ENCODE measurements at places on chromosomes 2 and 18.
A peak's percentile ranks its signal among the peaks of the same experiment; 100 is the strongest.

DNA sequence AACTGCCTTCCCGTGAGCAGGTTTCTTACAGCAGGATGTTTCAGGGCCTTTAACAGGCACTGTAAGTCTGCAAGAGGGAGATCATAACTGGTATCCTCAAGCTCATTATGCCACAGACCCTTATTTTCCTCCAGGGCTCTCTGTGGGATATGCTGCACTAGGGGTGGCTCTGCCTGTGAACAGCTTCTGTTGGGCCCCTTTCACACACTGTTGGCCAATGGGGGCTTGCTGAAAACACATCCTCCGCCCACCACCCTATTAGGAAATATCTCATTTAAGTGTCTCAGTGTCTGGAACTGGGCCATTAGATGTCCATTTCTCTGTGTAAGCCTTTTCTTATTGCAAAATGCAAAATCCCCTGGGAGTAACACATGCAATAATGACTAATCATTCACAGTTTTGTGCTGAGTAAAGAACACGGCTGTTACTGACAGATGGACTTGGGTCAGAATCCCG is 414.3 kb upstream of the HS6ST1 start:
- H3K36me3 ChIP-seq: no peaks in the 10 kb centered on the region
- H3K27ac ChIP-seq: peak overlapping the region; percentile 18
- DNase-seq: peak; percentile 87
- H3K4me1 ChIP-seq: peaks cover 56% of the 10 kb centered on the region
- no peaks in the 10 kb centered on the region for H3K27me3 ChIP-seq

GRCh38 chr2:120465012-120465700 is 119.2 kb downstream of the INHBB start:
- no peak for DNase-seq
- H3K27ac ChIP-seq: no peak overlapping the region
- H3K27me3 ChIP-seq: no peaks in the 10 kb centered on the region
- no peaks in the 10 kb centered on the region for H3K4me1 ChIP-seq
- no peaks in the 10 kb centered on the region for H3K36me3 ChIP-seq

- H3K27ac ChIP-seq: no peak overlapping the region
- H3K36me3 ChIP-seq: no peaks in the 10 kb centered on the region
- no peaks in the 10 kb centered on the region for H3K4me1 ChIP-seq
- no peak for DNase-seq
- H3K4me3 ChIP-seq: no peak overlapping the region
- no peaks in the 10 kb centered on the region for H3K27me3 ChIP-seq
Observed at GRCh38 chr2:237833546-237833945, 25.9 kb upstream of the RAMP1 start.

DNA sequence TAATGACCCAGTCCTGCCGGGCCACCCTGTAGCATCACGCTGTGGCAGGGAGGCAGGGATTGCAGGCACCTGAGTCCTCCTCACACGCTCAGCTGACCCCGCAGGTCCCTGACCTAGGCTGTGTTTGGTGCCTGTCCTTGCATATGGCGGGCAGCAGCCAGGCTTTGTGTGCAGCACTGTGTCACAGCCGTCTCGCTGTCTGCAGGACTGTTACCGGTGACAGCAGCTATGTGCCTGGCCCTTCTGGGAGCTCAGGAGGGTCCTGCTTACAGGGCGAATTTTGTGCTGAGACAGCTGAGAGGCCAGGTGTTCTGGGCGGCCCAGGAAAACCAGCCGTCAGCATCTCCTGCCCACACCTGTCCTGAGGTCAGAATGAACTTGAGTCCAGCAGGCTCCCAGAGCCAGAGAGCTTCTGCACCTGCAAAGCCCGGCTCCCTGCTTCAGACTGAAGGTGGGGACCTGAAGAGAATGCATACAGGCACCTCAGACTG is 10.4 kb upstream of the ARID5A start:
- H3K36me3 ChIP-seq: no peaks in the 10 kb centered on the region
- peaks cover 27% of the 10 kb centered on the region for H3K4me1 ChIP-seq
- H3K27me3 ChIP-seq: no peaks in the 10 kb centered on the region
- no peak for DNase-seq

DNA sequence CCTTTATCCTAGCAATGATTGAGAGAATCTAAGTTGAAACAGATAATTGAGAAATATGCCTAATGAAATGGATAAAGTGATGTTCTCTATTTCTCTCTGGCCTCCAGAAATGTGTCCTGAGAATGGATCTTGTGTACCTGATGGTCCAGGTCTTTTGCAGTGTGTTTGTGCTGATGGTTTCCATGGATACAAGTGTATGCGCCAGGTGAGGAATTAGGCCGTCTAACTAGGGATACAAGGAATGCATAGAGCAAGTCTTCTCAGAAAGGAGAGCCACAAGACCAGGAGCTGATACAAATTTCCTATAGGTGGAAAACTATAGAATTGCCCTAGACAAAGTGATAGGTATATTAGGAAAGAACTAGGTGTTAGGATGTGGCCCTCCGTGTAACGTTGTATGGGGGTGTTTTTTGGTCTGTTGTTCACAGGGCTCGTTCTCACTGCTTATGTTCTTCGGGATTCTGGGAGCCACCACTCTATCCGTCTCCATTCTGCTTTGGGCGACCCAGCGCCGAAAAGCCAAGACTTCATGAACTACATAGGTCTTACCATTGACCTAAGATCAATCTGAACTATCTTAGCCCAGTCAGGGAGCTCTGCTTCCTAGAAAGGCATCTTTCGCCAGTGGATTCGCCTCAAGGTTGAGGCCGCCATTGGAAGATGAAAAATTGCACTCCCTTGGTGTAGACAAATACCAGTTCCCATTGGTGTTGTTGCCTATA is 592 bp upstream of the CAD start:
- peak overlapping the region; percentile 33 for H3K27ac ChIP-seq
- no peaks in the 10 kb centered on the region for H3K27me3 ChIP-seq
- H3K4me3 ChIP-seq: peak overlapping the region; percentile 86
- H3K36me3 ChIP-seq: peaks cover 36% of the 10 kb centered on the region

DNA sequence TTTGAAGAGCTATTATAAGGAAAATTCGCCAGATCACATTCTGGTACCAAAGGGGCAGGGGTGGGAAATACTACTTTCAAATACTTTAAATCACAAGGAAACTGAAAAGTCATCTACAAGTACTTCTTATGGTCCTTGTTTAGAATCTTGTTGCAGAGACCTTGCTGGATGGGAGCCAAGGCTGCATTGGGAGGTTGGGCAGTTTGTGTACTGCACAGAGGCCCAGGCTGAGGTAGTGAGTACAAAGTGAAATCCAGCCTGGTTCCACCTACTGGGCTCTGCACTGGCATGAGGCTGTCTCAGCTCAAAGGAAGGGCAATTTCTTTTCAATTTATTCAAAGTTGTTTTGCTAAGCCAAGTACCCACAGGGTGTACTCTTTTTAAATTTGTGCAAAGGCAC is 140.3 kb upstream of the DLX2 start:
- no peak overlapping the region for H3K27ac ChIP-seq
- peaks cover 6% of the 10 kb centered on the region for H3K4me1 ChIP-seq
- no peaks in the 10 kb centered on the region for H3K36me3 ChIP-seq
- no peaks in the 10 kb centered on the region for H3K27me3 ChIP-seq
- no peak overlapping the region for H3K4me3 ChIP-seq

DNA sequence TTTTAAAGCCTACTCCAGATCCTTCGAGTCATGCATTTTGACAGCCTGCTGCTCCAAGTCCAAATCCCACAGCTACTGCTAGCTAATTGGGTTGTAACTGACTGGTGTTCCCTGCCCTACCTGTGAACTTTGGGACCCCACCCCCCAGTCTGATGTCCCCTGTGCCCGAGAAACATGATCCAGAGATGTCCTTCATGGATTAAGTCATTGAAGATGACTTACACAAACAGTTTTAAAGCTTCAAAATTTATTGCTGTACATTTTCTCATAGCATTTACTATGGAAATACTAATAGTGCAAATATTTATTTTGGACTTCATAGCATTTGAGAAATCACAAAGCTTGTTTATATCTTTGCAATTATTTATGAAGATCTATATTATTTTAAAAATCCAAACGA is 73.1 kb downstream of the MBD2 start:
- H3K4me3 ChIP-seq: no peak overlapping the region
- peaks cover 41% of the 10 kb centered on the region for H3K36me3 ChIP-seq
- H3K27me3 ChIP-seq: no peaks in the 10 kb centered on the region

- no peak overlapping the region for H3K4me3 ChIP-seq
- DNase-seq: no peak
- no peaks in the 10 kb centered on the region for H3K27me3 ChIP-seq
- H3K36me3 ChIP-seq: no peaks in the 10 kb centered on the region
- no peaks in the 10 kb centered on the region for H3K4me1 ChIP-seq
- no peak overlapping the region for H3K27ac ChIP-seq
Observed at GRCh38 chr2:138213084-138213483, 248.8 kb downstream of the HNMT start.

GRCh38 chr18:2908946-2909335 is 62.1 kb downstream of the EMILIN2 start:
- peaks cover 31% of the 10 kb centered on the region for H3K4me1 ChIP-seq
- no peak overlapping the region for H3K27ac ChIP-seq
- H3K27me3 ChIP-seq: no peaks in the 10 kb centered on the region
- DNase-seq: no peak
- peaks cover 59% of the 10 kb centered on the region for H3K36me3 ChIP-seq
- H3K4me3 ChIP-seq: no peak overlapping the region

GRCh38 chr2:223055836-223056235 is 3.8 kb downstream of the KCNE4 start:
- no peaks in the 10 kb centered on the region for H3K27me3 ChIP-seq
- H3K4me1 ChIP-seq: no peaks in the 10 kb centered on the region
- no peak overlapping the region for H3K27ac ChIP-seq
- no peak overlapping the region for H3K4me3 ChIP-seq
- H3K36me3 ChIP-seq: no peaks in the 10 kb centered on the region

DNA sequence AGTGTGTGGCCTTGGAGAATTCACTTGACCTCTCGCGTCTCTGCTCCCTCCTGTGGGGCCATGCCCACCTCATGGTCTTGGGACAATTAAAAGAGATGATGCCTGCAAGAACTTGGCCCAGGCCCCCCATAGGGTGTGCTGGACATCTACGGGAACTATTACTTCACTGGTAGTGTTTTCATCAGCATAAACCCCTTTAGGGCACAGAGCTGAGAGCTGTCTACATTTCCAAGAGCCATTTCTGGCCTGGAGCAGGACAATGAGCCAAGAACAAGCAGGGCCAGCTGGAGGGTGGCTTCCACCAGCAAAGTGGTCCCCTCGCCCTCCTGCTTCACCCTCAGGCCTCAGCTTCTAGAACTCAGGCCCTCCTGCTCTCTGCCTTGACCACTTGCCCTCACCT is 232.3 kb downstream of the ZBTB7C start:
- no peak for DNase-seq
- no peaks in the 10 kb centered on the region for H3K27me3 ChIP-seq
- no peak overlapping the region for H3K4me3 ChIP-seq

- H3K36me3 ChIP-seq: no peaks in the 10 kb centered on the region
- no peak overlapping the region for H3K4me3 ChIP-seq
- H3K4me1 ChIP-seq: no peaks in the 10 kb centered on the region
- H3K27me3 ChIP-seq: no peaks in the 10 kb centered on the region
- no peak overlapping the region for H3K27ac ChIP-seq
- DNase-seq: no peak
Observed at GRCh38 chr2:139424101-139424500, 643.9 kb upstream of the NXPH2 start.

GRCh38 chr2:100136310-100136709 is 6.1 kb downstream of the AFF3 start:
- H3K4me1 ChIP-seq: peaks cover 14% of the 10 kb centered on the region
- H3K27ac ChIP-seq: no peak overlapping the region
- H3K27me3 ChIP-seq: no peaks in the 10 kb centered on the region
- no peaks in the 10 kb centered on the region for H3K36me3 ChIP-seq
- no peak overlapping the region for H3K4me3 ChIP-seq

DNA sequence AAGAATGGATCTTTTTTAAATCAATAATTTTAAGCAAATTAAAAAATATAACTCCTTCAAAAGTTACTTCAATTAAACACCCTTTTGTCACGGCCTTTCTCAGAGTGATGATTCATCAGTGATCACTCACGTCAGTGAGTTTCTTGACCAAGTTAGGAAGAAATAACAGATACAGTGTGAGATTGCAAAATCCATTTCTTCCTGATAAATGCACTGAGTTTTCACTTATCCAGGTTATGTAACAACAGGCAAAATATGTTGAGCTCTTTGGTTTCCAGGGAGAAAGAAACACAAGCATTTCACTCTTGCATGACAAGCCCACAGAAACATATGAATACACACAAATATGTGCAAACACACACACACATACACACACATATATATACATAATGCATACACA is 195.9 kb upstream of the CYRIA start:
- no peaks in the 10 kb centered on the region for H3K36me3 ChIP-seq
- no peak overlapping the region for H3K4me3 ChIP-seq
- H3K4me1 ChIP-seq: peaks cover 23% of the 10 kb centered on the region

- no peak overlapping the region for H3K4me3 ChIP-seq
- H3K36me3 ChIP-seq: no peaks in the 10 kb centered on the region
- DNase-seq: no peak
- H3K27ac ChIP-seq: no peak overlapping the region
- H3K4me1 ChIP-seq: no peaks in the 10 kb centered on the region
- no peaks in the 10 kb centered on the region for H3K27me3 ChIP-seq
Observed at GRCh38 chr18:73636355-73636754, 511.3 kb downstream of the FBXO15 start.

- no peak overlapping the region for H3K4me3 ChIP-seq
- DNase-seq: no peak
- H3K4me1 ChIP-seq: no peaks in the 10 kb centered on the region
Observed at GRCh38 chr2:132825601-132826000, 155.6 kb upstream of the LYPD1 start.

Data from CD14-positive monocyte (primary cell).